GOT3 (cell line): ENCODE measurements at places on chromosomes 3 and 15.
A peak's percentile ranks its signal among the peaks of the same experiment; 100 is the strongest.

DNA sequence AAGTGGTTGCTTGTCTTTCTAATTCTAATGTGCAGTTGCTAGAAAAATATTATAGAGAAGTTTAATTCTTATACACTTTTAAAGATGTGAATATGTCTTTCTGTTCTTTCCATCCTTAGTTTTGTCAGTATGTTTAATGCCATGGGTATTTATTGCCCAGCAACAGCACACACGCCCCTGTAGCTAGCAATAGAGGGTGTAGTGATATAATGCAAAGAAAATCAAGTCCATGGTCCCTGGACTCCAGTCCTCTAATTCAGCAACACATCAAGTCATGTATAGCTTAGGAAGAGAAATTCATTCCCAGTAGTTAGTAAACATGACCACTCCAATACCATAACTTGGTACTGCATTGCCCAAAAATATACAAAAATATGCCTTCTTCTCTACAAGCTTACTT lies 292.4 kb upstream of the NR2F2 start:
- DNase-seq = no peak

DNA sequence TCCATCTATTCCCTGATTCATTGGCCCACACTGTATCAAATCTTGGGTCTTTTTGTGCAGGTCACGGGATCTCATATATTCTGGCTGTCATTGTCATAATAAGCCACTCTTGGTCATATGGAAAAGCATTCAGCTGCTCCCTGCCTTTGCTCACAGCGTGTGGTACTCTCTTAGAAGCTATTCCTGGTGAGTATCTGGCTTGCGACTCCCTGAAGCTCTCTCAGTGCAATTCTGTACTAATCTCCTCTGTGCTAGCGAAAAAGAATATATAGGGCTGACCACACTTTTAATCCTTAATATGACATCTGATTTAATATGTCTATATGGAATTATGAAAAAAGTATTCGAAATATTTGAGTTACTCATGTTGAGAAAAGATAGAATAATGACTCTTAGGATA lies 440.8 kb upstream of the GBE1 start:
- DNase-seq = no peak

- DNase-seq = no peak
Measured at GRCh38 chr3:98961161-98962155, 60.0 kb upstream of the DCBLD2 start.

DNA sequence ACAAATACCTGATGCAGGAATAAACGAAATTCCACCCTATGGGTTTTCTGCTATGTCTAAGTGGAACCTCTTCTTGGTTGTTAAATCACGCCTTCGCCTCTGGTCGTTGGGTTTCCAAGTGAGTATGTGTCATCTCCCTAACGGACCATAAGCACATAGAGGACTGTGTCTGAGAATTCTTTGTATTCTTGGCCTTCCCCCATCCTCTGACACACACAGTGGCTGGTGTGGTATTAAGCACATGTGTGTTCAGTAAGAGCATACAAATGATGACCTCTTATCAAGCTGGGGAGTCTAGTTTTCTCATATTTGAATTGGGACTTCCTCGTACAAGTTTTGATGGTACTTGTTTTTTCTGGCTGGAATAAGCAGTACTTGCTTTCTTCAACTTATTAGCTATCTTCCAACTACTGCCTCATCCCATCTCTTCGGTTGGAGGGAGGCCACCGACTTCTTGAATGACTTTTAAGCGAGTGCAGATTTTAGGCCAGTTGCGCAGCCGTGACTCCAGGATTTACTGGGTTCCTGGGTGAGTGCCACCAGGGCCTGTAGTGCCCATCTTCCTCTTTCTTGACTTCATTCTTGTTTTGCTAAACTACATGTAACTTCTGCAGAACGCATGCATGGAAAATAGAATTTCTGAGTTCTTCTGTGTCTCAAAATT lies 240.2 kb downstream of the ADAMTS17 start:
- no peak for DNase-seq

DNA sequence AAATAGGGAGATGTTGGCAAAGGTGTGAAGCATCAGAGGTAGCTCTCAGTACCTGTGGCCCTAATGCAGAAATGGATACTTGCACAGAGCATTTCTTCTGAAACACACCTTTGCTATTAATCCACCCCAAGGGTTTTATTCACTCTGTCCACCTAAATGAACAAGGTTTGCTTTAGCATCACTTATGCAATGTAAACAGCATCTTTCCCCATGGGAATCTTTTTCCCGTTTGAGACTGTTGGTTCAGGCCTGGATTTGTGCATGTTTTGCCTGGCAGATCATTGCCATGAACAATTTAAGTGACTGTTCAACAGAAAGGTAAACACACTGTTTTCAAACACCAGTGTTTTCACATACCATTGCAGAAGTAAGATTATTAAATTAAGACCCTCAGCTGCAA lies 508.3 kb downstream of the SOX2 start:
- no peak for DNase-seq

DNA sequence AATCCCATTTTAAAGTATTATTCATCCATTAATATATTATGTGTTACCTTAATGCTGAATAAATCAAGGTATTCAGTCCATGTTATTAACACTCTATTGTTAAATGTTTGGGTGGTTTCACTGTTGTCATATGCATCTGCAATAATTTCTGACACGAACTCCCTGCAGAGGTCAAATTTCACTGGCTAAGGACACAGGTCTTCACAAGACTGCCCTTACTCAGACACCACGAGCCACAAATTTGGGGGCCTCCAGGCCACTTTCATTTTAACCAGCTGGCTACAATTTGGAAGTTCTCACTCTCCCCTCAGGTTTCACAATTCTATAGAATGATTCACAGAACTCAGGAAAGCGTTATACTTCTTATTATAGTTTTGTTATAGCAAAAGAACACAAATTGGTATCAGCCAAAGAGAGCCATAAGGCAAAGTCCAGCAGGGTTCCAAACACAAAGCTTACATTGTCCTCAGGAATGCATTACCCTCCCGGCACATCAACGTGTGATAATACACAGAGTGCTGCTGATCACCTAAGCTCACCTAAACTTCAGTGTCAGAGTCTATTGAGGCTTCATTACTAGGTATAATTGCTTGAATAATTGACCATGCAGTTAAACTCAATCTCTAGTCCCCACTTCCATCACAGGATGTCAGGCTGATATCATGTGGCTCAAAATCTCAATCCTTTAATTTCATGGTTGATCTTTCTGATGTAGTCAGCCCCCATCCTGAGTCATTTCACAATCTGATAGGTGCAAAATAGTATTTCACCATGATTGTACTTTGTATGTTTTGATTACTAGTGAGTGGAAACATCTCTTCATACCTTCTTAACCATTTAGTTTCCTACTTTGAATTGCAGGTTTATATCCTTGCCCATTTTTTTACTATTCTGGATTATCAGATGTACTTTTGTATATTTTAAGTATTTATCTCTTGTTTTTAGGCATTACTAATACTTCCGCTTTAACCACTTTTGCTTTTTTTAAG lies 441.4 kb upstream of the AGTR1 start:
- DNase-seq = no peak

GRCh38 chr3:107833722-107834416 lies 257.0 kb downstream of the CD47 start:
- DNase-seq = no peak

DNA sequence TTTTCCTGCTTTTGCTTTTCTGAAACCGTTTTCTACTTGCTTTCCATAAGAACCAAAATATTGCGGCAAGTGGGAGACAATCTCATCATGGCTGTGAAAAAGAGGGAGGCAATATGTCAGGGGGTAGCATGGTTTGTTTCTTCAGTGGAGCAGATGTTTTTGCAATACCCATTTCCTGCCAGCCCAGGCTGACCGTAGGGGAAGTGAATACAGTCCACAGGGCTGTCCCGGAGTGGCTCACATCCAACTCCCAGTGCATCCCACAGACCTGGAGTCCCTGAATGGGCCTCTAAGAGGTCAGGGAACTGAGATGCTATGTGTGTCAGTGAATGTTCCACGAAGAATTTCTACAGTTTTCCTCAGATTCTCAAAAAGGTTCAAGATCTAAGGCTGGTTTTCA lies 69.6 kb downstream of the EPHB1 start:
- no peak for DNase-seq

- no peak for DNase-seq
Measured at GRCh38 chr3:194333212-194333980, 17.7 kb downstream of the CPN2 start.

DNA sequence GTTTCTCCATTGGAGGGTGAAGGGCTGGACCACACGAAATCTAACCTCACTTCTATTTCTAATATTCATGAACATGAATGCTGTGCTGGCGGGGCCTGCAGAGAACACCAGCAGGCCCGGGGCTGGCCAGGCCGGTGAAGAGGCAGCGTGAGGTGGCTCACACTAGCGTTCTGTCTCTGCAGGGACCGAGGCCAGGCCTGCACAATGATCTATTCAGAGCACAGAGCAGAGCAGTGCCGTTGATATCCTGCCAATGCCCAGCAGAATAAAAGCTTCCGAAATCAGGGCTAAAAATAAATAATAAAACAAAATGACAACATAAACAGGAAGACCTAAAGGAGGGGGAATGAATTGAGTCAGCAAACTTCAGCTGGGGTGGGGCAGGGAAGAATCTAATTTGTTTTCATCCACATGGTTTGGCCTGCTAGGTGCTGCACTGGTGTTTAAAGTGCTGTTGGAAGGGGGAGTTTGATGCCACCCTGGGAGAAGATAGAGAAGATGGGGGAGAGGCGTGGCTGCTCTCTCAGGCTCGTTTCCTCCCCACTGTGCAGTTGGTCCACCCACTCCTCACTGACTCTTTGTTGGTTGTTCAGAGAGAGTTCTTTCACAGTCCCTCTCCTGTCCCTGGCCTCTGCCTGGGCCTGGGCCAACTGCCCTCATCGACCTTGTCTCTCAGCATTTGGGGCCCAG lies 837.1 kb downstream of the AGBL1 start:
- DNase-seq = no peak

DNA sequence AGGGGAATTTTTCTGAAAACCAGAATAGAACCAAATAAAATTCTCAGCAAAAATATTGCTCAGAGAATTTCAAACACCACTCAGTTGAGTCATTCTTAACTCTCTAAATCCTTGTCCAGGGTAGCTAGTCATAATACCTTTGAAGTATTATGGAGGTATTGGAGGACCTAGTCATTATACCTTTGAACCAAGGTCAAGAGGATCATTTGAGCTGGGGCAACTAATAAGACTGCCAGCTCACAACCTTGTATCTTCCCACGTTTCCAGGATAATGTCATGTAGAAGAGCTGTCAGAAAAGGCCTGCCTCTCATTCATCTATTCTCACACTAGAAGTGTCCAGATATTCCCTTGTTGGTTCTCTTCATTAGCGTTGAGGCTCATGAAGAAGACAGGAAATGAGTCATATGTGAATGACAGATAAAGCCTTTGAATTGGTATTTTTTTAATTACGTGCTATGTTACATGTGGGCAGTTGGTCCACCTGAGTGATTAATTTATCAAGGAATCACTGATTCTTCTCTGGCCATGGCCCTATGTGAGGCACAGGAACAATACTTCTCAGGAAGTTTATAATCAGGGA lies 48.3 kb downstream of the TOPAZ1 start:
- no peak for DNase-seq

- no peak for DNase-seq
Measured at GRCh38 chr3:55907616-55908015, 420.5 kb upstream of the WNT5A start.

DNA sequence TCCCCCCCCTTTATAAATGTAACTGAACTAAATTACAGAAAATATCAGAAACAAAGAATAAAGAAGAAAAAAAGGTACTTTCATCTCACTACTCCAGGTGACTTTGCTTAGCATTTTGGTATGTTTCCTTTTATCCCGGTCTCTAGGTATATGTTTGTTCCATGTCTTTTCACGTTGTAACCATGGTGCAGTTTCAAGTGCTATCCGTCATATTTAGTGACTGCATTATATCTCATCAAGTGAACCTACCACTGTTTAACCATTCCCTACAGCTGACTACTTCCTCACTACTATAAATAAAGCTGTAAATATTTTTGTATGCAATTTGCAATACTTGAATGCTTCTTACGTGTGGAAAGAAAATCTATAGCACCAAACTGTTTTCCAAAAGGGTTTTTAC lies 2.2 kb downstream of the BTBD1 start:
- no peak for DNase-seq

GRCh38 chr3:186268616-186269448 lies 93.2 kb downstream of the DGKG start:
- no peak for DNase-seq

GRCh38 chr15:35756623-35757022 lies 210.7 kb upstream of the DPH6 start:
- no peak for DNase-seq

GRCh38 chr3:144263706-144264105 lies 292.1 kb downstream of the DIPK2A start:
- DNase-seq = no peak

- DNase-seq = no peak
Measured at GRCh38 chr15:90932660-90932991, 277 bp upstream of the HDDC3 start.

- peak; percentile 46 for DNase-seq
Measured at GRCh38 chr3:134333522-134334181, 40.6 kb downstream of the AMOTL2 start.

DNA sequence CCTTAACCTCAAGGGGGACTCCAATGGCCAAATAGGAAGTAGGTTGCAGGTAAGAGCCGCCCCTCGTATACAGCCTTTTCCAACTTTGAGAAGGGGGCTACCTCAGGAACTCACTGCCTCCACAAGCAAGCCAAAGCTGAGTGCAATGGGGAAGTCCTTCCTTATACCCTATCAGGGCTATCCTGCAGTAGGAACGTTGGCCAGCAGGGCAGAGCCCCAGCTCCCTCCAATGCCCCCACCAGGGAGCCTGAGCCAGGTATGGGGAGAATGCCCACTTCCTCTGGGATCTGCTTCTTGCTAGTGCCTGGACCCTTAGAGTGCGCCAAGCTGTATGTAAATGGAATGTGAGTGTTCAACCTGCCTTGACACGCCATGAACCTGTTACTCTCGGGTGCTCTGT lies 16.3 kb downstream of the CACNA2D2 start:
- DNase-seq = no peak

GRCh38 chr15:81023483-81024264 lies 23.0 kb downstream of the TLNRD1 start:
- peak; percentile 65 for DNase-seq

DNA sequence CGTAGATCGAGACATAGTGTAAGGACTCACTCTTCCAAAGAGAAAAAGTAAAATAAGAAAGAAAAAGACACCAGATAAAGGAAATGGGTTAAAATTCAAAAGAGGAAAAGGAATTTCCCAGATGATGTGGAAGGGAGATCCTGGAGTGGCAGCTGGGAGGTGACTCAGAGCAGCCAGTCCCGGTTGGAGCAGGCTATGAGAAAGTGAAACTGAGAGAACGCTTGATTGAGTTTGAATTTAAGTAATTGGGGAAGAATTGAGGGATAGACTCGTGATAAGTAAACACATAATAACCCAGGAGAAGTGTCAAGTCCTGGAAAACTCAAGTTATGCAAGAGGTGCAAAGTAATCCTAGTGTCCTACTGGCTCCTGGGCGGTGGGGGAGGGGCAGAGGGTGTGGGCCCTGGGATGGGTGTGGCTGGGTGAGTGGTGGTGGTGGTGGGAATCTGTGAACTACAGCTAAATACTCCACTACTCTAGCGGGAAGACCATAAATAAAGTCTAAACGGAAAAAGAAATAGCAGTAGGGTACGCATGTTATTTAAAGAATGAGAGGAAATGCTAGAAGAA lies 1.2 kb downstream of the PRR20G start:
- no peak for DNase-seq

- DNase-seq = no peak
Measured at GRCh38 chr3:58167431-58168351, 43.1 kb downstream of the DNASE1L3 start.

- no peak for DNase-seq
Measured at GRCh38 chr15:39429898-39430357, 151.0 kb upstream of the THBS1 start.

GRCh38 chr3:58173669-58174398 lies 36.9 kb downstream of the DNASE1L3 start:
- no peak for DNase-seq
